Fibroblast of the conjunctiva (primary cell): ENCODE measurements at places on chromosomes 2 and 18.
A peak's percentile ranks its signal among the peaks of the same experiment; 100 is the strongest.

GRCh38 chr2:174870787-174871186 lies 106.5 kb upstream of the CHRNA1 start:
- DNase-seq: no peak

GRCh38 chr18:59669872-59670657 lies 27.2 kb downstream of the CCBE1 start:
- peak; percentile 77 for DNase-seq

- no peak for DNase-seq
Observed at GRCh38 chr2:191350826-191351225, 105.6 kb downstream of the MYO1B start.

- no peak for DNase-seq
Observed at GRCh38 chr18:77095391-77096371, 36.9 kb downstream of the MBP start.

- no peak for DNase-seq
Observed at GRCh38 chr2:174776223-174776622, 12.0 kb upstream of the CHRNA1 start.

DNA sequence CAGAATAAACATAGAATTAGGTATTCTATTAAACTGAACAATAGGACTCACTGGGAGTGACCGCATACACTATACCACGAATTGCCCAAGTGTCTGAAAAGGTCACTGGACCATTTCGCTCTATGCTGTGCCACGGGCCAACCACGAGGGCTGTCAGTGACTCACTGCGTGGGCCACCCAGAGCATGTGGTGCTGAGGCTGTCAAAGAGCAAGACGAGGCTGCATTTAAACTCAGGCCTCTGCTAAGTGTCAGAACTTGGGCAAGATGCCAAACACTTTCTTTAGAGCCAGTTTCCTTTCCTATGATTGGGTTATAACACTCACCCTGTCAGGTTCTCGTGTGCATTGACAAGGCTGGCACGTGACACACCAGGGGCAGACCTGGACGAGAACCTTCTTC lies 97.5 kb downstream of the SH3YL1 start:
- DNase-seq: no peak

- DNase-seq: no peak
Observed at GRCh38 chr2:37154785-37155184, 2.0 kb downstream of the EIF2AK2 start.

DNA sequence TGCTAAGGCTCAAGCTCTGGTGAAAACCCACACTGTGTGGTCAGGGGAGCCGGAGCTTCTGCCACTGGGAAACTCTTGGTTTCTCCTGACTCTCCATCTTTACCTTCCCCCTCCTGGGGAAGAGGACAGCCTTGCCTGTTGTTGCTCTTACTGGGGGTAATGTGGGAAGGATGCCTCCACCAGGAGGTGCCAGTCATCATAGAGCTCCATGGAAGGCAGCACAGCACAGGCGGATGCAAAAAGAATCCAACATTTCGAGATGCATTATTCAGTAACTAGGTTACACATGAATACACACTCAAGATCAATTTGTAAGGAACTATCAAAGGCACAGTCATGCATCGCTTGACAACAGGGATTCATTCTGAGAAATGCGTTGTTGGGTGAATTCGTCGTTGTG lies 322.6 kb downstream of the AFF3 start:
- no peak for DNase-seq

- no peak for DNase-seq
Observed at GRCh38 chr18:7940379-7940778, 373.3 kb downstream of the PTPRM start.

DNA sequence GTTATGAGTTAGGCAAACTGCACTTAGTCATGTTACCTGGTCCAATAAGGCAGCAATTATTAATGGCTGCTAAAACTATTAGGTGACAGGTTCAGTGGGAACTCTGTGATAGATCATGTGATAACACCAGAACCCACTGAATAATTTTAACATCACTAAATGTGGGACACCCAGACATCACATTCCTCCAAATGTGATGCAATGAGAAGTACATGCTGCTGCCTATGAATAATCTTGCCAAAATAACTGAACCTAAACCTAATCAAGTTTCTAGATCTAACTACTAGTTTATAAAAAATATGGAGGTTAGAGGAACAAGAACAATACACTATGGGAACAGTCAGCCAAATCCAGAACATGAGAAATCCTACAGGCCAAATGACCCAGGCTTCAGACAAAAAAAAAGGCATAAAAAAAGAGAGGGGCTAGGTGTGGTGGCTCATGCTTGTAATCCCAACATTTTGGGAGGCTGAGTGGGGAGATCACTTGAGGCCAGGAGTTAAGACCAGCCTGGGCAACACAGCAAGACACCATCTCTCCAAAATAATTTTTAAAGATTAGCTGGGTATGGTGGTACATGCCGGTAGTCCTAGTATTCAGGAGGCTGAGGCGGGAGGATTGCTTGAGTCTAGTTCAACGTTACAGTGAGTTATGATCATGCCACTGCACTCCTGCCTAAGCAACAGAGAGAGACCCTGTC lies 7.0 kb upstream of the ACTR2 start:
- no peak for DNase-seq

- peak; percentile 29 for DNase-seq
Observed at GRCh38 chr2:143397884-143398614, 268.8 kb downstream of the ARHGAP15 start.

DNA sequence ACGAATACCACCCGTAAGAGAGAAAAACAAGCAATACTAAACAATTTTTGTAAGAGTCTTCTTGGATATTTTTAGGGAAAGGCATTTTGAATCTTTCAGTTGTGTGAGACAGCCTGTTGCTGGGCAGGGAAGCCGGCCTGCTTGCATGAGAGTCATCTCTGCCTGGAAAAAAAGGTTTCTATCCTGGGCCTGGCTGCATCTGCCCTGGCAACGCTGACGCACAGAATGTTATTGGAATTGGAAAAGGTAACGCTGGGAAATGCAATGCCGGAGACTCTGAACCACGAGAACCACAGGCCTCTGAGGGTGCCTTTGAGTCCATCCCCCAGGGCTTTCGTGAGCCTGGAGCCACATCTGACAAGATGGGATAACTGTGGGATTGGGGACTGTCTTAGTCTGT lies 17.9 kb upstream of the NPAS2 start:
- no peak for DNase-seq

DNA sequence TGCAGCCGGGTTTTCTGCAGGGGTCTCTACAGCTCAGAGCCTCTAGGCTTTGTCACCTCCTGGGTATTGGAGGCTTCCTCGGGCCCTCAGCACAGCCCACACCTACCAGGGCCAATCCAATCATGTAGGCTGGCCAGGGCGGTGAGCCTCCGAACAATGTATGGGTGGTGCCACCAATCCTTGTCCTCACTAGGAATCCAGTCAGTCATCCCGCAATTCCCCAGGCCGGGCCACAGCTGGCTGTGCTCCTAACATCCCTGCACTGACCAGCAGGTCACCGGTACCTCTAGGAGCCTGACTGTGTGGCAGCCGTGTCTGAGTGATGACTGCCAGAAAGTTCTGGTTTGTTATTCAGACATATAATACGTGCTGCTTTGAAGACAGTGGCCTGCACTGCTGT lies 129.4 kb downstream of the SH3RF3 start:
- DNase-seq: no peak

DNA sequence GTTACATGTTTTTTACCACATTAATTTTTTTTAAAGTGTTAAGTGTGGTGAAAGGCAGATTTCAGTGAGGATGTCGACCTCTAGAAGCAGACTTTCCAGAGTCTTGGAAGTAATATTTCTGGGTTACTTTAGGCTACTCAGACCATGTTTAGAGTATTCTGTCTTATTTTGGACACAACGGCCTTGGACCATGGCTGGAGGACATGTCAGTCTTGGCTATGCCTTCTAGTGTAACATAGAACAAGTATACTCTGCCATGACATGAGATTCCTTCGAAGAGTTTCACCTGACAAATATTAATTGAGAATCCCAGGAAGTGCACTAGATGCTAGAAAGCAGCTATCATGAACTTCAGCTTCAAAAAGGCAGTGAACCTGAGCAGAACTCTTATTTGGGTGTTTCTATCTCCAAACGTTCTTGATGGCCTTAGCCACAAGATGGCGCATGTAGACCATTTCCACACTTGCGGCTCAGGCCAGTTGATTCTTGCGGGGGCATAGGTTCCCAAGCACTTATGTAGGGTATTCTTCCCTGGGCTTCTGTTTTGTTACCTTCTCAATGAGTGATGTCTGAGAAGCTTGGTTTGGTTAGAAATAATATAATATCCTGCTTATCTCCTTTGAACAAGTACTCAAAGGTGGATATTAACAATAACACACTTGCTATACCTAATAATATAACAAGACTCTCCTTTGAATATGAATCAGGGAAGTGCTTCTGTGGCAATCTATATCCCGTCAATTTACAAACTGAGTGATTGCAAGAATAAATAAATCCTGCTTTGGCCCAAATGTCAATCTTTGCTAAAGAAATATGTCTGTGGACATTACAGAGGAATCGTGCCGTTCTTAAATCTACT lies 62.0 kb downstream of the CACNB4 start:
- peak; percentile 73 for DNase-seq

GRCh38 chr2:223901854-223902253 lies 43.3 kb downstream of the WDFY1 start:
- no peak for DNase-seq

GRCh38 chr2:112074506-112074905 lies 19.4 kb downstream of the TMEM87B start:
- no peak for DNase-seq

DNA sequence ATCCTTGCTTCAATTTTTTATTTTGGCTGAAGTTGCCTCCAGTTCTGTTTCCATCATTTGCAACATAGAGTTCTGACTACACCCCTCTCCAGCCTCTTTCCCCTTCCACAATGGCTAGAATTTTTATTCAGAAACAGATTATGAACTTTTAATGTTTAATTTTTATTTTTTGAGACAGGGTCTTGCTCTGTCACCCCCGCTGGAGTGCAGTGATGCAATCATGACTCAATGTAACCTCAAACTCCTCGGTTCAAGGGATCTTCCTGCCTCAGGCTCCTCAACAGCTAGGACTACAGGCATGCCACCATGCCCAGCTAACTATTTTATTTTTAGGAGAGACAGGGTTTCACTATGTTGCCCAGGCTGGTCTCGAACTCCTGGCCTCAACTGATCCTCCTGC lies 2.8 kb downstream of the NTSR2 start:
- no peak for DNase-seq

DNA sequence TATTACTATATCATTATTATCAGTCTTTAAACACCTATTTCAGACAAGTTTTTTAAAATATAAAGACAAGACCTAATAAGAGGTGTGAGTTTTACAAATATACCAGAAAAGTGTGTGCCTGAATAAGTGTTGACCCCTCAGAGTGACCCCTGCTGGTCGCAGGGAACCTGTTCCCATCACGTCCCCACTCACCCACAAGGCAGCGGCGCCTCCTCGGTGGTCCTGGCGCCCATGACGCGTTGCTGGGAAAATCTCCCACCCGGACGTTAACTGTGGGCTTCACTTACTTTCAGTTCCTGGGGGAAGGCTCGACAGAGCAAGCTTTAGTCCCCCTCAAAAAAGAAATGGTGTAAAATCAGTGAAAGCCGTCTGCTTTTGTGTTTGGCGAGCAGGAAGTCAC lies 93.5 kb downstream of the TMEM18 start:
- no peak for DNase-seq

DNA sequence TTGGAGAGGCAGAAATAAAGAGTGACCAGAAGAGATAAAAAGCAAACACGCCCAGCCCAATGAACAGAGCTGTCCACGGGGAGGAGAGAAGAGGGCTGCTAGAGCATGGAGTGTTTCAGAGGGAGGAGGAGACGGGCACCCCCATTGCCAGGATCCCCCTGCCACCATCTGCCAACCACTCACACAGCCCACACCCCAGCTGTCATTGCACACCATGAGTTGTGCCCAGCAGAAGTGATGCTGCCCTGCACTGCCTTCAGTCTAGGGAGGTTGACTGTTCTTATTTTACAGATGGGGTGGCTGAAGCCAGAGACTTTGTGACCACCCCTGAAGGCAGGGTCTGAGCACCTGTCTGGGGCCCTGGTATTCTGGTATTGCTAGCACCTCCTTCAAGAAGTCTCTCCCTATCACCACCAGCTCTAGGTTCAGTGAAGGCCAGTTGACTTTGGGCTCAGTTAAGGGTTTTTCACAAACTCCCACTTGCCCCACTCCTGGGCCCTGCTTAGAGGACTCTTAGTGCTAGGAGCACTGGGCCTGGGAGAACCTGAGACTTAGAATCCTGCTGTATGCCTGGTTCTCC lies 2.4 kb downstream of the FABP1 start:
- no peak for DNase-seq

DNA sequence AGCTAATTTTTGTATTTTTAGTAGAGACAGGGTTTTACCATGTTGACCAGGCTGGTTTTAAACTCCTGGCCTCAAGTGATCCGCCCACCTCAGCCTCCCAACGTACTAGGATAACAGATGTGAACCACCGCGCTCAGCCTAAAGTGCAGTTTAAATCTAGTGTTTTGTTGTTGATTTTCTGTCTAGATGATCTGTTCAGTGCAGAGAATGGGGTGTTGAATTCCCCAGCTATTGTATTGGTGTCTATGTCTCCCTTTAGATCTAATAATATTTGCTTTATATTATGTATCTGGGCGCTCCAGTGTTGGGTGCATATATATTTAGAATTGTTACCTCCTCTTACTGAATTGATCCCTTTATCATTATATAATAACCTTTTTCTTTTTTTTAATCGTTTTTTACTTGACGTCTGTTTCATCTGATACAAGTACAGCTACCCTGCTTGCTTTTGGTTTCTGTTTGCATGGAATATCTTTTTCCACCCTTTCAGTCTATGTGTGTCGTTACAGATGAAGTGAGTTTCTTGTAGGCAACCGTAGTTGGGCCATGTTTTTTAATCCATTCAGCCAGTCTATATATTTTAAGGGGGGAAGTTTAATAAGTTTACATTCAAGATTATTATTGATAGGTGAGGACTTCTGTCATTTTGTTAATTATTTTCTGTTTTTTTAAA lies 34.3 kb downstream of the GALM start:
- DNase-seq: no peak

DNA sequence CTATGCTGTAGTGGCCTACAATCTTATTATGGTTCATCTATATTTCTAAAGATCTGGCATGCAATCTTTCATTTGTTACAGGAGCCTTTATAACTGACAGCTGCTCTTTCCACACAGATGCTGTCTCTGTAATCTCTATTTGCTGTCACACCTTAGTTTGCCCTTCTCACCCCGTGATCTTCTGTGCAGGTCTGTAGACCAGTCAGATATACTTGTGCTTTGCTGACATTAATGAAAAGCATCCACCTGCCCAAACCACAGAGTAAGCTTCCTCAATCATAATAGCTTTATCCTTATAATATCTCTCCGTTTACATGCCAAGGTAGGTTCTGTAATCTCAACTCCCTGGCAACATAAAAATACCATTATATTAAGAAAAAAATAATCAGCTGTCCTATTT lies 122.4 kb downstream of the GRB14 start:
- no peak for DNase-seq
